Stimulated activated CD4-positive, alpha-beta T cell treated with anti-CD3 and anti-CD28 coated beads, TNF-alpha, amount 100 ng/mL, for 4 hours (primary cell): ENCODE measurements at places on chromosomes 1 and 21.

DNA sequence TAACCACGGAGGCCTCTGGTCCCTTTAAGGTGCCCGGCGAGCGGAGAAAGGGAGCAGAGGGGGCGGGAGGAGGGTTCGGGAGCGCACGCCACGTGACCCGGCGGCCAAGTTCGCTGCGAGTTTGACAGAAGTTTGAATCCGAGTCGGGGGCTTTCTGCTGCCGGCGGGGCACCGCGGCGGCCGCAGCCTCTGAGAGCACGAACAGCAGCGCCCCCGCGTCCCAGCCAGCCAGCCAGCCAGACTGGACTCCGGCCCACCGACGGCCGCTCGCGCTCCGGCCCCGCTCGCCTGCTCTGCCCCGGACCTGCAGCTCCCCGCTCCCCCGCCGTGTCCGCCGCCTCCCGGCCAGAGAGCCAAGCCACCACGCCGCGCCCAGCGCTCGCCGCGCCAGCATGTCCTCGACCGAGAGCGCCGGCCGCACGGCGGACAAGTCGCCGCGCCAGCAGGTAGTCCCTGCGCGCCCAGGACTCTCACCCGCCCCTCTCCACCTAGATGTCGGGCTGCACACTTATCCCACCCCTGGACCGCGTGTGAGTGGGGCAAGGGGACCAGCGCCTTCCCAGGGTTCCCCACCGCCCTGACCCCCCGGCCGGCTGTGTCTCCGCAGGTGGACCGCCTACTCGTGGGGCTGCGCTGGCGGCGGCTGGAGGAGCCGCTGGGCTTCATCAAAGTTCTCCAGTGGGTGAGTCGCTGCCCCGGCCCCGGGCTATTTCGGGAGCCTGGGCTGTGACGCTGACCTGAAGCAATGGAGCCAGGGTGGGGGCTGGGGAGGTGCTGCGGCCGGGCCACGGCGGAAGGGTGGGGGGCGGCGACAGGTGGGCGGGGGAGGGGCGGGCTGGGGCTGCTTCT is at the start of gene SYPL2:
Gene SYPL2 (plus strand): TSS at position 95 of the 849 bp plus-strand sequence. CDS start 298 bp downstream, at position 393.
- DNase-seq = no peak

DNA sequence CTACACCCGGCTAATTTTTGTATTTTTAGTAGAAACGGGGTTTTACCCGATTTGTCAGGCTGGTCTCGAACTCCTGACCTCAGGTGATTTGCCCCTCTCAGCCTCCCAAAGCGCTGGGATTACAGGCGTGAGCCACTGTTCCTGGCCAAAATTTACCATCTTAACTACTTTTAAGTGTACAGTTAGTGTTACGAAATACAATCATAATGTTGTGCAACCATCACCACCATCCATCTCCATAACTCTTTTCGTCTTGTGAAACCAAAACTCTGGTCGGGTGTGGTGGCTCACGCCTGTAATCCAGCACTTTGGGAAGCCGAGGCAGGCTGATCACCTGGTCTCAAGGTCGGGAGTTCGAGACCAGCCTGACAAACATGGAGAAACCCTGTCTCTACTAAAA is 14.1 kb upstream of the ZBTB40 start:
- no peak for DNase-seq

- DNase-seq = no peak
Observed at GRCh38 chr21:39527664-39528381, 76.1 kb downstream of the SH3BGR start.

DNA sequence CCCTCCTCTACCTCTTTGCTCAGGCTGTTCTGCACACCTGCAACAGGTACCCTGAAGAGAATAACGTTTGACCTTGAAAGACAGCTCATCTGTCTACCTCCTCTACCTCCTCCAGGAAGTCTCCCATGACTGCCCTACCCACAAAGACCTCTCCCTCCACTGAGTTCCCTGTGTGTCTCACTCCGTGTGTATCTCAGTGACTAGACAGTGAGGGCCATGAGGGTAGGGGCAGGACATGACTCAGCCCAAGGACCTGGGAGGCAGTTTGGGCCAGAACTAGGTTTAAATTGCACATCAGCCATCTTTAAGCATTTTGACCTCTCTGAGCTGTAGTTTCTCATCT is 32.0 kb upstream of the LRP8 start:
- DNase-seq = no peak

GRCh38 chr1:11898831-11899467 is 27.3 kb downstream of the KIAA2013 start:
- no peak for DNase-seq

GRCh38 chr1:59083946-59084865 is 212.7 kb upstream of the FGGY start:
- no peak for DNase-seq

- DNase-seq = no peak
Observed at GRCh38 chr1:237590386-237590785, 300.3 kb downstream of the ZP4 start.

- DNase-seq = no peak
Observed at GRCh38 chr1:118390955-118391354, 205.9 kb upstream of the SPAG17 start.

DNA sequence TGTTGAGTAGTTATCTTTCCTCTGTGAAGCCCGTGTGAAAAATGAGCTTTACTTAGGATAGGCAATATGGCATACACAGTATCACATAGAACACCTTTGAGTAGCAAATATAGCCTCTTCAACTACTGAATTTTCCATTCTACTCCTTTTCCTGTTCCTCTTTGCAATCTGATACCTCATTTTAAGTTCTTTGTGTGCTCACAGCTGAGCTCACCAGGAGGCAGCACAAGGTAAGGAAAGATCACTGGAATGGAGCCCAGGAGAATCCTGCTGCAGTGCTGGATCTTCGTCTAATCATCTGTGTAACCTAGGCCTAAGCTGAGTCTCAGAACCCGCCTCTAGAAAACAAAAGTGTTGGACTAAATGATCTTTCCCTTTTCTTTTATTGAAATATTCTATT is 171.0 kb downstream of the LRRC40 start:
- DNase-seq = no peak

DNA sequence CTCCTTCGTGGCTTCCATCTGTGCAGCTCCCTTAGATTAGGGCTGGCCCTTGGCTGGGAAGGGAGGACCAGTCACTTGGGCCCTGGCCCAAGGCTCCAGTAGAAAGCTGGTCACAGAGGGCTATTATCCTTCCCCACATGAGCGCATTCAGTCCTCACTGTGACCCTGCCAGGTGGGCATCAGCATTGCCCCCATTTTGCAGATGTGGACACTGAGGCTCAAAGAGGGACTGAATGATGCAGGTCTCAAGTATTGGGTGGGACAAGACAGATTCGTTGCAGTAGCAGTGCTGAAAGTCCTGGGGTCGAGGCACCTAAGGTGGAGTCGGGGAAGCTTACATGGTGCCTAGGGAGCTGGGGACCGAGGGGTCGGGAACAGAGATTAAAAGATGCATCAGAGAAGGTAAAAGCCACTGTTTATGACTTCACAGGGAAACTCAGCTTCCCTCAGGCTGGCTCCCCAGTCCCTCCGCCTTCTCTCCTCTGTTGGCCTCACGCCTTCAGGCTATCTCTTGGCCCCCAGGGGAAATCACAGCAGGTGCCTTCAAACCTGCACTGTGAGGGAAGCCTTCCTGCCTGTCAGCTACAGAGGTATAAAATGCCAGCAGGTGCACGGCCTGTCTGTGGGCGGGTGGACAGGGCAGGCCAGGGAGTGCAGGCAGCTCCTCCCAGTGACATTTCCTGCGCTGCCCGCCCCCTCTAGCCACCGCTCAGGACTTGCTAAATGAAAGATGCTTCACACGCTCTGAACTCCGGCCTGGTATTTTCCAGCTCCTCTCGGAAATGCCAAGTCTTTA is 178.4 kb downstream of the GRIK3 start:
- no peak for DNase-seq

DNA sequence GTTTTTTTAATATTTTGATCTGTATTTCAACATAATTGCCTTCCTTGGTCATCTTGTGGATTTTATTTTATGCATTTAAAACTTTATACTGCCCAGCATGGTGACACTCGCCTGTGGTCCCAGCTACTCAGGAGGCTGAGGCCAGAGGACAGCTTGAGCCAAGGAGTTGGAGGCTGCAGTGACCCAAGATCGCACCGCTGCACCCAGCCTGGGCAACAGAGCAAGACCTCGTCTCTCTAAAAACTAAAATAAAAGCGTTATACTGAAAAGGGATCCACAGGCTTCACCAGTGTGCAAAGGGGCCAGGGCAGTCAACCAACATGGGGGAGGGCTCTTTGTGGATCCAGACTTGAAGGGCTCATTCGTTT is 1.4 kb downstream of the NID1 start:
- DNase-seq = no peak

DNA sequence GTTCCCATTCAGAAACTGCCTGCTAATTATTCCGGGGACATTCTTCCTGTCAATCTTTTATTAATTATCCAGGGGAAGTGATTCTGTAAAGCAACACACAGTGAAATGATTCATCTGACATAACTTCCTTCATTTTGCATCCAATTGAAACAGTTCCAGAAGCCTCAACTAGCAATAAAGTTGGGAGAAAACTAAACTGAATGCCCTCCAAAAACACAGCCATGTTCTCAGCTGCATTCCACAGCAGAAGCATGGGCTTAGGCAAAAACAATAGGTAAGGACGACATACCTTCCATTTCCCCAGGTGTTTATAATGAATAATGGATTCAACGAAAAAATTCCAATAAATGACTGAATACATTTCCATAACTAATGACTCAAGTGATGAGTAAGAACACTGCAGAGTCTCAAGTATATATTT is 36.9 kb upstream of the TARBP1 start:
- DNase-seq = no peak

DNA sequence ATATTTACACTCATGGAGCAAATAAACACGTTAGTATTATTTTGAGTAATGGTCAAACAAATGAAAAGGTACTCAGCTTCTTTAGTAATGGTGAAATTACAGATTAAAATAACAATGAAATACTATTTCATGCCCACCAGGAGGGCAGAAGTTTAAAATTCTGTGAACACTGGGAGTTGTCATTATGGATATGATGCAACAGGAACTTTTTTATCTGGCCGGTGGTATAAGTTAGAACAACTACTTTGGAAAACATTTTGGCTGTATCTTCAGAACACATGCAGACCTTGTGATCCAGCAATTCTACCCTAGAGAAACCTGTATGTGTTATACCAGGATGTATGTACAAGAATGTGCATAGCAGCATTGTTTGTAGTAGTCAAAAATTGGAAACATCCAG is 23.2 kb upstream of the PPP1R8 start:
- DNase-seq = no peak

GRCh38 chr1:183699616-183700160 is 46.6 kb upstream of the APOBEC4 start:
- no peak for DNase-seq

DNA sequence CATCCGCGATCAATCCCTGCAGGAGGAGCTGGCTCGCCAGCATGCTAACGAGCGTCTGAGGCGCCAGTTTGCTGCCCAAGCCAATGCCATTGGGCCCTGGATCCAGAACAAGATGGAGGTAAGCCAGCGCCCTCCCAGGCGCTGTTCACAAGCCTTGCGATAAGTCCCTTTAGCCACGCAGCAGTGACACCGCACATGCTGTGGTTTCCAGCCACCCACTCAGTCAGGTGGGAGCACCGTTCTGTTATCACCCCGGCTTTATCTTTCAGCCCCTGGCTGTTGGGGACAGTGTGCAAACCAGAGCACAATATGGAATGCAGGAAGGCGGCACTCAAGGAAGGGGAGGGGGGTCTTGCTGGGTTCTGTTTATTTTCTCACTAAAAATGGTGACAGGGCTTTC is 41.1 kb upstream of the MTR start:
- no peak for DNase-seq

- DNase-seq = no peak
Observed at GRCh38 chr1:56578963-56579875, at the start of gene PLPP3. TSS of gene PLPP3 (minus strand) at chr1:56579563. CDS start at chr1:56579016, 547 bp downstream.

GRCh38 chr1:101360506-101360905 is 123.7 kb downstream of the S1PR1 start:
- no peak for DNase-seq

GRCh38 chr1:162626761-162627160 is 5.5 kb upstream of the DDR2 start:
- DNase-seq = no peak
